ENCODE measurements at places on chromosomes 3 and 15.

- peak; percentile 34 for DNase-seq
These were observed 119.8 kb downstream of the ADCY5 start for GRCh38 chr3:123328851-123329635.

GRCh38 chr15:40229956-40230355, 8.9 kb upstream of the PAK6 start:
- no peak for DNase-seq

DNA sequence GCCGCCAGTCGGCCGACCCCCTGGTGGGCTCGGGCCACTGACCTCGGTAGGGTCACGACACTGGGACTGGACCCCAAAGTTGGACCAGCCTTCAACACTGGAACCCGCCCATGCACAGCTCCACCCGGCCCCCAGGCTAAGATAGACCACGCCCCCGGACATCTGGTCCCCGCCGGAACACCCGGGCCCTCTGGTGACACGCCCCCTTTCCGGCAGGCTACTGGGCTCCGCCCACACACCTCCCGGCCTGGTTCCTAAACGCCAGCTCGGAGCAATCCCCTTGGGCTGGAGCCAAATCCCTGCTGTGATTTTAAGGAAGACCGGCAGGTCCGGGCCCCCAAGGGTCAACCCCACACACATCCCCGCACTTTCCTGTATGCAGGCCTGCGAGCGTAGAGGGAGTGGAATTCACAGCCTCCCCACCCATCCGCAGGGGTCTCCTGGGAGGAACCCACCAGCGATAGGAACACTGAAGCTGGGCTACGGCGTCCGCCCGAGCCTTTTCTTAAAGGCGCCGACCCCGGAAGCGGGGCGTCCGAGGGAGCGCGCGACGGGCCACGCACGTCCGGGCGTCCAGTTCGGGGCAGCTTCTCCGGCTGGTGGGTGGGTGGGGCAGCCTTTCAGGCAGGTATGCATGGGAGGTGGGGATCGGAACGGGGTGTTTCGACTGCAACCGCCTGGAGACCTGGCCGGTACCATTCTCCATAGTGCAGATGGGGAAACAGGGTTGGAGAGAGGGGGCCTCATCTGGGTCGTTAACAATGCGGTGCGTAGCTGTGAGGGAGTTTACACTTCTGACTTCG, at the start of gene HEMK1:
Gene HEMK1, plus strand, starts transcription at position 576 of the 803 bp plus-strand sequence. CDS start 1,583 bp downstream, outside the sequence.
- DNase-seq: peak; percentile 91

DNA sequence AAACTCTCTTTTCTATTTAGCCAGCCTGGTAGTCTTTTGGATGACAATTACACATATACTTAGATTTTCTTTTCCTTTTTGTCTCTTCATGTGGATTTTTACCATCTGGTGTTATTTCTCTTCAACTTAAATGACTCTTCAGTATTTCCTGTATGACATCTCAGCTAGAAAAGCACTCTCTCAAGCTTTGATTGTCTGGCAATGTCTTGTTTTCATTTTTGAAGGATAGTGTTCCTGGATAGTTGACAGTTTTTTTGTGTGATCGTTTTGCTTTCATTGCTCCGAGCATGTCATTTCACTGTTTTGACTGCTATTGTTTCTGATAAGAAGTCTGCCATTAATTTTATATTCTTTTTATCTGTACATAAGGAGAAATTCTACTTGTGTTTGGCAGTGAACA, 766.4 kb downstream of the AGBL1 start:
- DNase-seq: no peak

DNA sequence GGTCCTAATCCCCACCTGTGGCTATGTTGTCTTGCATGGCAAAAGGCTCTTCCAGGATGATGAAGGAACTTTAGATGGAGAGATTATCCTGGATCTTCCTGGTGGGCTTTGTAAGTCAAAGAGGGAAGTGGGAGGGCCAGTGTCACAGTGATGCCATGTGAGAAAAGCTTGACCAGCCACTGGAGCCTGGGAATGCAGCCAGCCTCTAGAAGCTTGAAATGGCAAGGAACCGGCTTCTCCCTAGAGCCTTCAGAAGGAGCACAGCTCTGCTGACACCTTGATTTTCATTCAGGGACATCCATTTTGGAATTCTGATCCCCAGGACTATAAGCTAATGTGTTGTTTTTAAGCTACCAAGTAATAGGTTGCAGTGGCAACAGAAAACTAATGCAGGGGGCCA, 58.3 kb downstream of the CLEC3B start:
- no peak for DNase-seq

DNA sequence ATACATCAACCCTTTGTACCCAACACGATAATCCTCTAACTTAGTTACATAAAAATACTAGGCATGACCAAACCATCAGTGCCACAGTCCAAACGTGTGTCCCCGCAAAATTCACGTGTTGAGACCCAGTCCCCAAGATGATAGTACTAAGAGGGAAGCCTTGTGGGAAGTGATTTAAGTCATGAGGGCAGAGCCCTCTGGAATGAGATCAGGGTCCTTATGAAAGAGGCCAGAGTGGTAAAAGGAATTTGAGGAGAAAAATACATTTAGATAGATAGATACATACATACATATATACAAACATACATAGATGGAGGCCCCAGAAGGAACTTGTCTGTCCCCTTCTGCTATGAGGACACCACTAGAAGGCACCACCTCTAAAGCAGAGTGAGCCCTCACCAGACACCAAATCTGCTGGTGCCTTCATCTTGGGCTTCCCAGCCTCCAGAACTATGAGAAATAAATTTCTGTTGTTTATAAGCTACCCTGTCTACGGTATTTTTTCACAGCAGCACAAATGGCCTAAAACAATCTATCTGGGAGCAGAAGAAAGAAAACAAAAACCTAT, 8.0 kb downstream of the TBC1D2B start:
- no peak for DNase-seq

DNA sequence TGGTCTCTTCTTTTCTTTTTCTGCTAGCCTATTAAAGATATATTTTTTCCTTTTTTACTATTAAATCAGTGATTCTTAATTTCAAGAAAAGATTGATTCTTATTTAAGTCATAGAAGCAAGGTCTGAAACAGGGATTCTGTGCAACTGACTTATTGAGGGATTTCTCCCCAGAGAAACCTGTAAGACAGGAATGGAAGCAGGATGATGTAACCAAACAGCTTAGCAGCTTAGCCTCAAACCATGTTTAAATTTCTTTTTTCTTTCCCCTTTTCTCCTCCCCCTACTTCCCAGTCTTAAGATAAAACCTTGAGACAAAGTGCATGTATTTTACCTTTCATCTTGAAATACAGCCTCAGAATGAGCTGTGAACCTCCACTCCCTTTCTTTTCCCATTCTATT, 322.8 kb downstream of the NEK10 start:
- DNase-seq: no peak
